ENCODE measurements at places on chromosomes 6 and 20.

GRCh38 chr6:91387290-91388059, 800.6 kb upstream of the MAP3K7 start:
- no peak for DNase-seq

DNA sequence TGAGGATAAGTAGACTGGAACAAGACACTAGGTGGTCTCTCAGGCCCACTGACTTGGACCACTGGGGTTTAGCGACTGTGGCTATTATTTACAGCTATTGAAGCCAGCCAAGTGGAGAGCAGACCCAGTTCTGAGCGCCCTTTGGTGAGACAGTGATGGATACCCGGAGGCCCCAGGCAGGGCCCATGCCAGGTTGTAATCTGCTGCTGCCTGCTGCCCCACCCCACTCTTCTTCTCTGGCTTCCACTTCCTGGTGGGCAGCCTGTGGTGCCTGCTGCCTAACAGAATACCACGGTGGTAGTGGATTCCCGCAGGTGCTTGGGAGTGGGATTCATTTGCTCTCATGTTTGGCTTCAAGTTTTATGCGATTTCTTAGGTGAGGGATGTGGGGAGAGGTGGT, 570 bp downstream of the RAB44 start:
- no peak for DNase-seq

GRCh38 chr20:10795286-10796026, 121.7 kb upstream of the JAG1 start:
- DNase-seq, result no peak

- peak; percentile 73 for DNase-seq
Observed at GRCh38 chr6:38337819-38338465, 301.8 kb downstream of the BTBD9 start.

DNA sequence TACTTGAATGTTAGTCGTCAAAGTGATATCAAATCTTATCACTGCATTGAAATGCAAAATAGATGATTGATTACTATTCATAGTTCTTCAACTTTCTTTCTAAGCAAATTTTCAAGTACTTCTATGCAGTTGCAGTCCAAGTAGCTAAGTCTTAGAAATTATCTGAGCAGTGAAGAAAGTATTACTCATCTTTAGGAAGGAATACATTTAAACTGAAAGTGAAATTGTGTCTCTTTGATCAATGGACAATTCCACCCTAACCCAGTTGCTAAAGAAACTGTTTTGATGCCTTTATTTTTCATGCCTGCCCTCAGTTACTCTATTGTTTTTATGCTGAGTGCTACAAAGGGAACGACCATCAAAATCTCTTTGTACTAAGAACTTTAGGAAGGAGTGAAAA, 337.4 kb downstream of the GRIK2 start:
- no peak for DNase-seq

DNA sequence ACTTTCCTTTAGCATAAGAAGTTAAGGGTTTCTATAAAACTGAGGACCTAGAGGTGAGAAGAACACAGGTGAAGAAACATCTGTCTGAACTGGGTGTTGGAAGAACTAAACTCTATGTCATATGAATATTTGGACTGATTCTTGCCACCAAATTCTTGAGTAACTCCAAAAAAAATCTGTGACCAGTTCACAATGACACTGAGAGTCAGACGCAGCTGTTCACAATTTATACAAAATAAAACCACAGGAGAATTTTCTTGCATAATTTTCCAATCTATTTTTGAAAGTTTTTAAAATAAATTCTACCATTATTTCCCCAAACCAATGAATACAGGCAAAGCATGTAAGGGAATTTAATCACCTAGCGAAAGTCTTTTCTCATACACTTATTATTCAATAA, 148.1 kb upstream of the TCF21 start:
- DNase-seq, result peak; percentile 29

- DNase-seq, result no peak
Observed at GRCh38 chr20:12372557-12372956, 454.9 kb downstream of the BTBD3 start.

GRCh38 chr6:42726026-42726425, 3.6 kb upstream of the PRPH2 start:
- DNase-seq, result no peak

GRCh38 chr20:32585011-32585585, at the start of gene NOL4L:
Gene NOL4L (minus strand): TSS chr20:32585333. CDS start chr20:32584890, 443 bp downstream.
- no peak for DNase-seq

GRCh38 chr6:111381728-111382127, 101.3 kb downstream of the REV3L start:
- no peak for DNase-seq

- peak; percentile 3 for DNase-seq
Observed at GRCh38 chr6:93468291-93468690, 48.9 kb upstream of the EPHA7 start.

GRCh38 chr20:38200646-38201045, 35.6 kb upstream of the TGM2 start:
- DNase-seq, result no peak

DNA sequence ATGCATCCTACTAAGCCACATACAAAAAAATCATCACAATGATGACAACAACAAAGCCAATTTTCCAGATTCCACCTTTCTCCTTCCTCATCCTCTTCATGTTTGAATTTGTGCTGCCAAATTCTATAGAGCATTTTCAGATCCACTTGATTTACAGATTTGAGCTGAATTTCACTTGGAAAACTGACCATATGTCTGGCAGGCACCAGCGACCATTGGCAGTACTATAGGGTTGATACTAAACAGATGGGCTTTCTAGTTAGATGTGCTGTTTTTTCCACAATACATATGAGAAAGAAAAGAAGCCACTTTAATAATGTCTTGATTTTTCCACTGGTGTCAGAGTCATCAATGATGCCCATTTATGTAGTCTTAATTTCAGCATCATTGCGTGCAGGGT, 127.0 kb downstream of the PHACTR3 start:
- DNase-seq, result no peak

DNA sequence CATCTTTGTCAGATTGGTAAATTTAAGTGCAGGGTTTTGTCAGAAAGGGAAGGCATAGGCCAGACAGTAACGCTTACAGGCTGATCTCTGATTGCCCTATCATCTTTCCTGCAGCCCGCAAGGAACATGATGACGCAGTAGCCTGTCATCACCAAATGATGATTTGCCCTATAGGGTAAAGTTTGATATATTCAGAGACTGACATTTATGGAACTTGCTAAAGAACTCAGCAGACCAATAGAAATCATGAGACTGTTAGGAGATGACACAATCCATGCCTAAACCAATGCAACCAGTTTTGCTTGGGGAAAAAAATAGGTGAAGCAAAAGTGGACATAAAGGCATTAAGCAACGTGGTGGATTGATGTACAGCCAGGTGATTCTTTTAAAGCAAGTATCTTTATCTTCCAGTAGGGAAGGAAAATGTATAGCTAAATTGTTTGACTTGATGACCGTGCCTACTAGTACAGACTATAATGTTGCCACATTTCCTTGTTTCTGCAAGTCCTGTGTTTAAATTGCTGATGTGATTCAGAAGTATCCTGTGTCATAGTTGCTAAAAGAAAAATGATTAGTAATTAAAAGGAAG, 2.4 kb downstream of the NUS1 start:
- DNase-seq, result peak; percentile 54

DNA sequence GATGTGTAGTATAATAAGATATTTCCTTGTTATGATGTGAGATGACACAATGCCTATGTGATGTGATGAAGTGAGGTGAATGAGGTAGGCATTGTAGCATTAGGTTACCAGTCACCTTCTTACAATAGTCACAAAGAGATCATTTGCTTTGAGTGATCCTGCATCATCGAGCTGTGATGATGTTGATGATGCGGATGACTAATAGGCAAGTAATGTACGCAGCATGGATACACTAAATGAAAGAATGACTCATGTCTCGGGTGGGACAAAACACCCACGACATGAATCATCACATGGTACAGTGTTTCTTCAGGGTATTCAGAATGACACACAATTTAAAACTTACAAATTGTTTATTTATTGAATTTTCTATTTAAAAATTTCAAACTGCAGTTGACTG, 806.3 kb upstream of the GJE1 start:
- peak; percentile 97 for DNase-seq

DNA sequence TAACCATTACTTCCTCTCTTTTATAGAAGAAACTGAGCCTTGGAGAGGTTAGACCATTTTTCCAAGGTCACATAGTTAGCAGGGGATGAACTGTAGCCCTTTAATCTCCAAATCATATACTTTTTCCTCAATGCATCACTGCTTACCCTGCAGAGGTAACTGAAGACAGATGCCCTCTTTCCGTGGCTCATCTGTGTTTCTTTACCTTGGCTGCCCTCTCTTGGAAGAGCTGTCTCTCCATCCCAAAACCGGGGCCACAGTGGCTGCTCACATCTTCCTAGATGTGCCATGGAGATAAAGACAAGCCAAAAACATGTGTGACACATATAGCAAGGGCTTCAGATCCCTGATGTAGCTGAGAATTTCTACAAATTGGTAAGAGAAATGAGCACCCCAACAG, 581 bp upstream of the ALDH8A1 start:
- no peak for DNase-seq

DNA sequence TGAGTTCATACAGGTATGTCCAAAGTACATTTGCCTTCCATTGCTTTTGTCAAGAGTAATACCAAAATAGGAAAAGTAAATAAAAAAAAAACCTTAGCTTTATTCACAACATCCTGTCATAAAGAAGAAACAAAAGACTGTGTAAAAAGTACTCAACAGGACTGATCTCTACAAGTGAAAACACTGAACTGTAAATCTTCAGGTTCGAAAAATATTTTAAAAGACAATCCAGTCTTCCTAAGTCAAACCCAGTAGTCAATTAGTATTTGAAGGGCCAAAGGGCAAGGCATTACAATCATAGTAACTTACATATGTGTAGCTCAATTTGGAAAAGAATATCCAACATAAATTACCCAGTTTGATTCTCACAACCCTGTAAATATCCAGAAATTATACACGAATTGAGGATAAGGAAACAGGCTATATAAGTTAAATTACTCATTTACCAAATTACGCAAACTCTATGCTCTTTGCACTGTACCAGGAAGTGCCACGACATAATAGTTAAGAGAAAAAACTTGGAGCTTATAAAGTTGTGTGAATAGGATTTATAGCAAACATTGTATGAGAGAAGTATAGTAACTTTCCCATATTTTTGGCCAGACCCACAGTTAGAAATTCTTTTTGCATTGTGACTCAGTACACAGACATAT, 21.2 kb downstream of the PTPRK start:
- no peak for DNase-seq

GRCh38 chr6:27806981-27807440, 105.2 kb downstream of the OR2B2 start:
- DNase-seq, result peak; percentile 53

DNA sequence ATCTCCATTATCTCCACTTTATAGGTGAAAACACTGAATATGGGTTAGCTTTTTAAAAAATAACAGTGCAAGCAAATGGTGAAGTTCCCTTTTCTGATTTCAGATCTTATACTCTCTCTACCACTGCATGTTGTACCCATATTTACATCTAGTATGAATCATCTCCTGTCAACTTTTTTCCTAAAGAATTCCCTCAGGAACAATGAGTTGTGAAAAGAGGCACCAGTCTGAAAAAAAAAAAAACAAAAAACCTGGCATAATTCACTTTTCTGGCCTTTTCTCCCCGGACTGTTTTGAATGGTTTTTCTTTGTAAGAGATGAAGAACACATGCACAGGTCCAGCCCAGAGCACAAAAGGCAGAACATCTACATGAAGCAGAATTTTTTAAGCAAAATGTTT, 596.0 kb downstream of the COL12A1 start:
- peak; percentile 56 for DNase-seq

DNA sequence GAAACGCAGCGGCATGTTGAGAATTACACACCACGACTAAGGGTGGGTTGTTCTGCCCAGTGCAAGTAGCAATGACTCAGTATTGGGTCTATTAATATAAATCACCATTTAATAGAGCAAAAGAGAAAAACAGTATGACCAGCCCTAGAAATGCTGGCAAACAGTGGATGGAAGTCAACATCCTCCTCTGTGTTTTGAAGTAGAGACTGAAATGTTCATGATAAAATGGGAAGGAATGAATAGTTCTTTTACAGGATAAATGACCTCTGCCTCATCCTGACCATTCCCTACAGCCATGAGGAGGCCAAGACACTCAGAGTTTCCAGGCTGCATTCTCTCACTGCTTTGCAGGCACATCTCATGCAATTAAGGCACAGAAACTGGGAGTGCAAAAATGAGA, 111.8 kb downstream of the PSMB1 start:
- peak; percentile 15 for DNase-seq

GRCh38 chr20:46050444-46050843, 21.4 kb downstream of the SLC12A5 start:
- no peak for DNase-seq

GRCh38 chr6:4941782-4942672, 61.8 kb downstream of the RPP40 start:
- DNase-seq, result peak; percentile 91
